ENCODE measurements at places on chromosomes 16 and 17. TPM values are rescaled to one million over a fixed set of nuclear protein-coding genes. Genes with fewer than 3 reads are reported as not detected.

Gene BCL6B
- total RNA-seq: 17.2 TPM

GRCh38 chr16:53100131-53100748, 45.4 kb downstream of the CHD9 start:
- DNase-seq: no peak
- peak overlapping the region; percentile 44 for H3K4me3 ChIP-seq
- H3K4me1 ChIP-seq: peaks cover 53% of the 10 kb centered on the region
- H3K27ac ChIP-seq: peak overlapping the region; percentile 88
- no peaks in the 10 kb centered on the region for H3K36me3 ChIP-seq

DNA sequence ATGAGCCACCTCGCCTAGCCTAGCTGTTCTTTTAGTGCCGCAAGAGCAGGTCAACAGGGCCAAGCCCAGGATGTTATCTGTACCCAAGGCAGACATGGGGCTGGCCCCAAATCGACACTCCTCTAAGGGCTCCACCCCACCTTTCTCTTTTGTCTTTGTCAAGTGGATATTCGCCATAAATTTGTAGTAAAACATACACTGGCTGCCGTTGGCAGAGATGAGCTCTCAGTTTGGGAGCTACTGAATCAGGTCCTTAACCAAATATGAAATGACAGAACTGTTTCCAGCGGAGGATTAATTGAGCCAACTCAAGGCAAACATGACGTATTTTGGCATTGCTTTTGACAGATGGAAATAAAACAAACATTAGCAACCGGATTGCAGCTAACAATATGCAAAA, 556.9 kb upstream of the CDH5 start:
- H3K4me1 ChIP-seq: no peaks in the 10 kb centered on the region
- no peaks in the 10 kb centered on the region for H3K27me3 ChIP-seq
- no peak overlapping the region for H3K4me3 ChIP-seq
- H3K27ac ChIP-seq: no peak overlapping the region

DNA sequence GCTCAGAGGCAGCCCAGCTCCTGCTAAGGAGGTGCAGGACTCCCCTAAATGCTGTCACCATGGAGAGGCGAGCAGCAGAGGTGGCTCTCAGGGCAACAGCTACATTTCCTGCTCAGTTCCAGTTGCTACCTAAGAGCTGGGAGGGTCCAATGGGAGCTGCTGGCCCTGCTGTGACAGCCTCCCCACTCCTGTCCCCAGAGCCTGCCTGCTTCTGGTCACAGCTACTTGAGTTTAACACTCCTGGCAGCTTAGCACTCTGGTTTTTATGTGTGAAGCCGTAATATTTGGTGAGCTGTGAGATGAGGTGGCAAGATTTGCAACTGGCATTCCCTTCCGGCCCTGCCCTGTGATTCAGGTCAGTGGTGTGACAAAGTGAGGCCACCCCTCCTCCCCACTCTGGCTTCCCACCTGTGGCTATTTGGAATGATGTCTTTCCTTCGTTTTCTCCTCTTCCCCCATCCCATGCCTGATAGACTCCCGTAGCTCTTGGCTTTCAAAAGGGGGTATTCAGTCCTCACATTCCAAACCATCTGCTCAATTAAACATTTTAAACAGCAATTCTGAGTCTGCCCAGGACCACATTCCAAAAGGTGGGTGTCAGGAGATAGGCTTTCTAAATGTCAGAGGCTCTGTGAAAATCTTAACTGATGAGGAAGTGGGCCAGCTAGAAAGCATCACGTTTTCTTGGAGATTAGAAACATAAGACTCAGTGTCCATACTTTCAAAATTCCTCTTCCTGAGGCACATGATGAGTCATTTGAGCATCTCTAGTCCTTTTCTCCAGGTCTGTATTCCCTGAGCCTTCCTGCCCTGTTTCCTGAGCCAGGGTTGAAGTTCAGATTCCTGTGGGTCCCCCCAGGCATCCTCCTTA, 42.6 kb upstream of the SKAP1 start:
- H3K27me3 ChIP-seq: peaks cover 26% of the 10 kb centered on the region
- DNase-seq: no peak
- H3K4me1 ChIP-seq: no peaks in the 10 kb centered on the region
- H3K27ac ChIP-seq: no peak overlapping the region

DNA sequence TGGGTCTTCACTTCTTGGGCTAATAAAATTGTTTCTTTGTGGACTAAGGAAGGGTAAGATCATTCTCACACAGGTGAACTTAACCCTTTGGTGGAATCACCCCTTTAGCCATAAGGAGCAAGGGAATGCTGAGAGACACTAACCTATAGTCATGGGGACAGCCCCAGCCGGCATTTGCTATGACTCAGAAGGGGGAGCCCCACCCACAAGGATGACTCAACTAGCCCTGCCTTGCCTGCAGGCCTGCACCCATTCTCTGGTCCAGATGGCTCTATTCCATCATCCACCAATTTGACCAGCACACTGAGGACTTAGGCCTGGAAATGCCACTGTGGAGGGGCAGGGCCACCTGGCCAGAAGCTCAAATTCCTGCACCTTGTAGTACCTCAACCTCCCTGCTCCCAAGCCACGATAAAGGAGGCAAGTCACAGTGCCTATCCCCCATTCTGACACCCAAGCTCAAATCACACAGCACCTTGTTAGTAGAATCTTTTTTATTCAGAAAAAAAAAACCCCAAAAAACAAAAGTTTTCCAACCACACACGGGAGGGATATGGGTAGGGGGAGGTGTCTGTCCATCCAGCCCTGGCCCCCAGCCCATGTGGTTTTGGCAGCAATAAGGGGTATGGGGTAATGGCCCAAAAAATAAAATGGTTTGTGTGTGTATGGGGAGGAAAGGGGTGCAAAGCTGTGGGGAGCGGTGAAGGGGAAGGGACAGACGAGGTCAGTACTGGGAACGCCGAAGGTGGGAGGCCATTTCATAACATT, 3.0 kb downstream of the PFN1 start:
- peak; percentile 93 for DNase-seq
- H3K27ac ChIP-seq: peak overlapping the region; percentile 58
- peaks cover 69% of the 10 kb centered on the region for H3K4me1 ChIP-seq

- H3K27me3 ChIP-seq: no peaks in the 10 kb centered on the region
- no peak overlapping the region for H3K4me3 ChIP-seq
- H3K36me3 ChIP-seq: no peaks in the 10 kb centered on the region
- DNase-seq: peak; percentile 27
- no peak overlapping the region for H3K27ac ChIP-seq
Observed at GRCh38 chr17:49753959-49754391, 10.0 kb downstream of the FAM117A start.

DNA sequence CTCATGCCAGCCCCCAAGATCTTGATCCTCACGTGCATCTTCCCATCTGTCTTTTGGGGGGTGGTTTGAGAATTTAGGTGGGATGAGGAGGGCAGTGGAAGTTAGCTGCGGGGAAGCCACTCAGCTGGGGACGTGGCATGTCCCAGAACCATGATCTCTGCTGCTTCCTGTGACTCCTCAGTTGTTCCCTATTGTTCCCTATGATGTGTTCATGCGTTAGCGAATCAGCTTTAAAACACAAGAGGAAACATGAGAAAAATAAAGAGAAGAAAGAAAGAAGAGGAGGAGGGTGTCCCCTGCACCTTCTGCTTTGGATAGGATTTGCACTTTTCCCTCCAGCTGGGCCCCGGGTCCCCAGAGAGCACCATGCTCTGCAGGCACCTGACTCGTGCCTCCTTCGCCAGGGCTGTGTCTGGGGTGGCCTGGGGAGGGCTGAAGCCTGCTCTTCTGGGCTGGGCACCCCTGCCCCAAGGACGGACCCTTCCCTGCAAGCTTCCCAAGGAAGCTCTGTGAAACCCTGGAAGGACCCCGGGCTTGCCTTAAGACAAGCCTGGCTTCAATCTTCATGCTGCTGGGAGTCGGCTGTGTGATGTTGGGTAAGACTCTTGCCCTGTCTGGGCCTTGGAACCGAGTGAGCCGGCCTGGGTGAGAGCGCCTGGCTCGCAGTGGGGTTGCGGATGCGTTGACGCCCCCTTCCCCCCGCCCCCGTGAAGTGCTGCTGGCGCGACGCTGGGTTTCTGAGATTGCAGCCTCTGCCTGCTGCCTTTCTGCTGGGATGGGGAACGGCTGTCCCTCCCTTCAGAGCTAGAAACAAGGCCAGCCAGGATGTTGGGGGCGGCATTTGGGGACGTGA, 62.8 kb upstream of the CIBAR2 start:
- peaks cover 48% of the 10 kb centered on the region for H3K27me3 ChIP-seq
- no peak overlapping the region for H3K4me3 ChIP-seq
- H3K4me1 ChIP-seq: peaks cover 54% of the 10 kb centered on the region
- DNase-seq: no peak
- no peaks in the 10 kb centered on the region for H3K36me3 ChIP-seq

- no peaks in the 10 kb centered on the region for H3K27me3 ChIP-seq
- no peak for DNase-seq
- no peak overlapping the region for H3K4me3 ChIP-seq
- H3K36me3 ChIP-seq: no peaks in the 10 kb centered on the region
- H3K27ac ChIP-seq: no peak overlapping the region
- H3K4me1 ChIP-seq: no peaks in the 10 kb centered on the region
Observed at GRCh38 chr17:65346166-65346565, 209.0 kb downstream of the RGS9 start.

GRCh38 chr16:11560701-11561453, 25.8 kb downstream of the LITAF start:
- peaks cover 58% of the 10 kb centered on the region for H3K36me3 ChIP-seq
- H3K4me1 ChIP-seq: peaks cover 79% of the 10 kb centered on the region
- H3K27me3 ChIP-seq: no peaks in the 10 kb centered on the region
- H3K4me3 ChIP-seq: no peak overlapping the region
- peak overlapping the region; percentile 45 for H3K27ac ChIP-seq
- no peak for DNase-seq

Gene TNFRSF17
- total RNA-seq: 1.2 TPM

GRCh38 chr17:17712268-17712924, 31.1 kb downstream of the RAI1 start:
- H3K4me3 ChIP-seq: no peak overlapping the region
- H3K27me3 ChIP-seq: no peaks in the 10 kb centered on the region
- H3K27ac ChIP-seq: peak overlapping the region; percentile 81

Gene SLC25A10
- 20.2 TPM for total RNA-seq

GRCh38 chr16:57949013-57949412, 21.9 kb downstream of the CNGB1 start:
- no peak overlapping the region for H3K27ac ChIP-seq
- no peaks in the 10 kb centered on the region for H3K36me3 ChIP-seq
- H3K27me3 ChIP-seq: no peaks in the 10 kb centered on the region
- H3K4me3 ChIP-seq: no peak overlapping the region

DNA sequence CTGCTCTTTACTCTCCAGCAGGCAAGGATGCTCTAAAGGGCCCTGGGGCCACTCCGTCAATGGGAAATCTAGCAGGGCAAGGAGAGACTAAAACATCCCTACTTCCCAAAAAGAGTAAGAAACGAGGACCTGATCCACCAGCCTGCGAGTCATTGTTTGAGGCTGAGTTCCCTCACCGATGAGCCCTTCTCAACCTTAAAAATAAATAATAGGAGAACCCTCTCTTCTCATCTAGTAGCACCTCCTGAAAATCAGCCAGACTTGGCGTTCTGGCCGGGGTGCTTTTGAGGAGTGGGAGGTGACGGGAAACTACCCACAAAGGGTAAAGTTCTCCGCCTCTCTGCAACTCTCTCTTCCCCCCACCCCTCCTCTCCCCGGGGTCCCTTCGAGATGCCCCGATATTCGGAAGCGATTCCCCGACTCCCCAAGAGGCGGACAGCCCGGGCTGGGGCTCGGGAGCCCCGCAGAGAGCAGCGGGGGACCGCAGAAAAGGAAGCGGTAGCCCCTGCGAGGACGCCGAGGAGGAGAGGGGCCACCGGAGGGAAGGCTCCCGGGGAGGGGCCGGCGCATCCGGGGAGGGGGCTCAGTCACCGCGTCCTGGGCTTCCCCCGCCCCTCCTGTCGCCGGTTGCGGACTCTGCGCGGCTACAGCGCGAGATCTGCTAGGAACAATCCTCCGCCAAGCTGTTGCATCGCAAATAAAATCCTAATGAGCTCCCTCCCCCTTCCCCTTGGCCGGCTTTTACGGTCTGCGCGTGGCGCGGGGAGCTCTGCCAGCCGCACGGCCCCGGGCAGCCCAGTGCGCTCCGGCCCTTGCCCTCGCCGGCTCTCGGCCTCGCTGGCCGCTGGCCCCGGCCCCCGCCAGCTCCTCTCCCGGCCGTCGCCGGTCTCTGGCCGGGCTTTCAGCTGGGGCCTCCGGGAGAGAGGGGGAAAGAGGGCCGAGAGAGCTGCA, 1.3 kb downstream of the HOXB9 start:
- H3K4me1 ChIP-seq: peaks cover 27% of the 10 kb centered on the region
- no peak overlapping the region for H3K4me3 ChIP-seq
- no peak for DNase-seq
- H3K27me3 ChIP-seq: peaks cover 100% of the 10 kb centered on the region

Gene NPIPA3
- 2.1 TPM for total RNA-seq

- no peaks in the 10 kb centered on the region for H3K27me3 ChIP-seq
- no peak for DNase-seq
- peak overlapping the region; percentile 78 for H3K27ac ChIP-seq
- H3K4me1 ChIP-seq: peaks cover 43% of the 10 kb centered on the region
- no peak overlapping the region for H3K4me3 ChIP-seq
Observed at GRCh38 chr17:59367657-59368045, 36.2 kb downstream of the YPEL2 start.

GRCh38 chr16:69397821-69398521, 12.2 kb upstream of the TERF2 start:
- no peak overlapping the region for H3K4me3 ChIP-seq
- DNase-seq: peak; percentile 72
- H3K27ac ChIP-seq: peak overlapping the region; percentile 84

DNA sequence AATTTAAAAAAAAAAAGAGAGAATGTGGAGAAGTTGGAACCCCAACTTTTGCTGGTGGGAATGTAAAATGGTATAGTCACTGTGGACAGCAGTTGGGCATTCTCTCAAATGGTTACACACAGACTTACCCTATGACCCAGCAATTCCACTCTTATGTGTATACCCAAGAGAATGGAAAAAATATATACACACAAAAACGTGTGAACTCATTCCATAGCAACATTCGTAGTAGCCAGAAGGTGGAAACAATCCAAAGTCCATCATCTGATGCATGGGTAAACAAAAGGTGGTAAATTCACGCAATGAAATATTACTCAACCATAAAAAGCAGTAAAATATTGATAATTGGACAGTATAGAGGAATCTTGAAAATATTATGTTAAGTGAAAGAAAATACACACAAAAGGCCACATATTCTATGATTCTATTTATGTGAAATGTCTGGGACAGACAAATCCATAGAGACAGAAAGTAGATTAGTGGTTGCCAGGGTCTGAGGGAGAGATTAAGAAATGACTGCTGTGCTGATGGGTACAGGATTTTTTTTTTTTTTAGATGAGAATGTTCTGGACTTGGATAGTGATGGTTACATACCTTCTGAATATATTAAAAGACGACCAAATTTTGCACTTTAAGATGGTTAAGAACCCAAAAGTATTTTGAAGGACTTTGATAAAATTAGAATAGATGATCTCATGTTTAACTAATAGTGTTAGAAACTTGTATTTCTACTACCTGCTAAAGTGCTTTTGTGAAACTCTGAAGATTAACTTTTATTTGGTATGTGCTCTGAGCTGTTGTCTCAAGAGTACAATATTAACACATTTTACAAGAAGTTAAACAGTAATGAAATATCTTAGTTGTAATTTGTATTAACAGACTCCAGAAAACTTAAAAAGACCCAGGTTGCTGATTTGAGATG, 60.9 kb downstream of the MRTFB start:
- no peaks in the 10 kb centered on the region for H3K36me3 ChIP-seq
- H3K4me1 ChIP-seq: peaks cover 3% of the 10 kb centered on the region
- H3K27me3 ChIP-seq: no peaks in the 10 kb centered on the region
- H3K4me3 ChIP-seq: no peak overlapping the region
- H3K27ac ChIP-seq: no peak overlapping the region

All from left lung (tissue), 14 donors.